Right cardiac atrium (tissue), 5 donors: ENCODE measurements at places on chromosomes 5 and 9. TPM values are rescaled to one million over a fixed set of nuclear protein-coding genes. Genes with fewer than 3 reads are reported as not detected.

GRCh38 chr5:82534986-82535385 is 256.8 kb upstream of the RPS23 start:
- no peak for DNase-seq

GRCh38 chr9:107249131-107249533 is 33.9 kb upstream of the RAD23B start:
- no peak for DNase-seq

- no peak for DNase-seq
Observed at GRCh38 chr9:23825700-23826099, 340 bp downstream of the ELAVL2 start.

DNA sequence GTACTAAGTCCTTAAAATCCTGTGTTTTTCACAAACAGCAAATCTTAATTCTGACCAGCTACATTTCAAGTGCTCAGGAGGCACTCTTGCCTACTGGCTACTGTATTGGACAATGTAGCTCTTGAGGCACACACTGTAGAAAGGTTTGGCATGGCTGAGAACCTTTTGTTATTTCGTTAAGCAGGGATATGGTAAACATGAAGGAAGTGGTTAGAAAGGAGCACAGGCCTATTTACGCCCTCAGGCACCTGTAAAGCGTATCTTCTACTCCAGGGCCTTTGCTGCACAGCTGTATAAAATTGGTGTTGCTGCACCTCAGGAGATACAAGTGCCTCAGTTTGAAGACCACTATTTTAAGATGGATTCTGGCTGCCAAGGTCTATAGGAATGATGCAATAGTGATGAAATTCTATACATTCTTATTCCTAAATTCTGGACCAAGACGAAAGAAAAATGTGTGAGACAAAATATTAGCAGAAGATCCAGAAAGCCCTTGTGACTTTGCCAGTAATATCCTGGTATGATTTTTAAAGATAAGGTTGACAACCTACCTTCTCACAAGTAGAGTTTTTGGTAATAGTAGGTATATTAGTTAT is 9.3 kb upstream of the OTULIN start:
- DNase-seq = no peak

- no peak for DNase-seq
Observed at GRCh38 chr9:14018081-14018480, 295.9 kb downstream of the NFIB start.

Gene LOX
- total RNA-seq = 28.4 TPM

Gene ANXA2R
- total RNA-seq = 1.6 TPM

Gene SPINK1
- total RNA-seq = not detected
